SHP77 treated with DMSO at 0.1 percent for 48 hours (cell line): ENCODE measurements at places on chromosomes 4 and X.

DNA sequence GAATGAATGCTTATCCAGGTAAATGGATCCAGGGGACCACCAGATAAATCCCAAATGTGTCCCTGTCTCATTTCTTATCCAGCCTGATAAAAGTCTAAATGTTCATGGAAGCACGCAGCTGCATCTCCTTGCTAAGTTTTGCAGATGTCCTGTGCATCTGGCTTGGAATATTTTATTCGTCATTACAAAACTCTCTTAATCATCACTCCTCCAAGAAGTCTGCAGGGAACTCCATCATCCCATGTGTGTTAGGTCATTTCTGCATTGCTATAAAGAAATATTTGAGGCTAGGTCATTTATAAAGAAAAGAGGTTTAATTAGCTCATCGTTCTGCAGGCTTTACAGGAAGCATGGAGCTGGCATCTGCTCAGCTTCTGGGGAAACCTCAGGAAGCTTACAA is 297.2 kb downstream of the HS3ST1 start:
- no peak for DNase-seq

DNA sequence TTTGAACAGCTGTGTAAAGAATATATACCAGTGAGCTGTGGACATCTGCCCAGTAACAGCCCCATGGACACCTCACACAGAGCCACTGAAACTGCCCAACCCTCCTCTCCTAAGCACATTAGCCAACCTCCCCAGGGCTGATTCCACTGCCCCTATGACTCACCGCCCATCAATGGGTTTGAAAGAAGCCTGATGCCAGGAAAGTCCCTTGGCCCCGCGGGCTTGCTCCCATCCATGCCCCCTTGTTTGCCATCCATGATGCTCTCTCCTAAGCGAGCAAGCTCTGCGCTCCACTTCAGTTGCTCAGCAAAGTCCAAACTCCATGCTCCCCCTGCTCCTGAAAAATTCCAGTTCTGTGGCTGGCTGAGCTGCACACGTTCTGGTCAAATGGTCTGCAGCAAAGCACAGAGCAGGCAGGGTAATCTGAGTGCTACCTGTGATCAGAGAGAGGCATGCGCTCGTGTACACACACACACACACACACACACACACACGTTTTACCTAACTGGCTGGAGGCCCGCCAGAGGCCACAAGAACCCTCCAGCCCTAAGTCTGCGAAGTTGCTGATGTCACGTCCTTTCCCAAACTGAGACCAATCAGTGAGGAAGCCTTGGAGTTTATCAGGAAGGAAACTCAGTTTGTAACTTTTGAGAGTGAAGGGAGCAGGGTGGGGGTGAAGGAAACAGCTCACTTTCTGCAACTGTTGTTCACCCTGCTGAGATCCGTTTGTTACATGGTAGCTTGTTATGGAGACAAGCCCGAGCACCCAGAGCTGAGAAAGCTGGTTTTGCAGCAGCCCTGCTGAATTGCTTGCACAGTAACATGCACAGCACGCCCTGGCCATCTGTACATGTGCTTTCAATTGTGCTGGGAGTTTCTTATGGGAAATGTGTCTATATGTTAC is at the start of gene ASB9:
TSS of gene ASB9 (minus strand) at position 466 of the 904 bp plus-strand sequence. CDS start at position 257, 209 bp downstream.
- DNase-seq: peak; percentile 1

GRCh38 chr4:87046121-87046551 is 111.3 kb downstream of the AFF1 start:
- no peak for DNase-seq

- DNase-seq: no peak
These were observed 620.8 kb upstream of the ADGRL3 start for GRCh38 chr4:60579335-60579734.

DNA sequence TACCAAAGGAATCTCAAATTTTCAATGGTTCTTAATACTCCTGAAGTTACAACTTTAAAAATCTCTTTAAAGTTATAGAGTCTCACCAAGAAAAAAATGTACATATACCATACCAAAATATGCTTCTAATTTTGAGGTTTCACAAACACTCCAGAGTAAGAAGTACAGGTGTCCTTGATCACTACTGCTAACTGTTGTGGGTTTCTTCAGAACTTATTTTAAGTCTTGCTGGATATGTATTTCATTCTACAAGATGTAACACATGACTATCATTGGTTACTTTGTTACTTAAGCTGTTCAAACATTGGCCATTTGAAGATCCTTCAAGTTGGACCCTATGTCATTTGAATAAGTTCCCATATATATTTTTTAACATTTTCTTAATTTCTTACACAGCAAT is 808.0 kb downstream of the PCDH19 start:
- no peak for DNase-seq
